Skin of body (tissue), 3 donors: ENCODE measurements at places on chromosomes 7 and 10. TPM values are rescaled to one million over a fixed set of nuclear protein-coding genes. Genes with fewer than 3 reads are reported as not detected.

DNA sequence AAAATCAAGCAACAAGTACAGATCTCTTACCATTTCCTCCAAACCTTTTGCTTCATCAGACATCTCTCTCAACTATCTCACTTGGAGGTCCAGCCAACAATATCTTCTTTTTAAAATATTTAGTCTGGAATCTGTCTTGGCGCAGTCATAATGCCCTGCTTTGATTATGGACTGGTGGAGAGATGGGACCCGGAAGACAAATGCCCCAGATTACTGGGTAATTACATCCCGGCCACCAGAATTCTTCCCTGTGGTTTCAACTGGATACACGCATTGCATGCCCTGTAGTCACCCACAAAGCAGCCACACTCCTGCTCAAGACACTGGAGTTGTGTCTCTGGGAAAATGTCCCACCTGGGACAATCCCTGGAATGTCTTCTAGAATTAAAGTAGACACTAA, 65.5 kb downstream of the BPGM start:
- DNase-seq, result no peak

DNA sequence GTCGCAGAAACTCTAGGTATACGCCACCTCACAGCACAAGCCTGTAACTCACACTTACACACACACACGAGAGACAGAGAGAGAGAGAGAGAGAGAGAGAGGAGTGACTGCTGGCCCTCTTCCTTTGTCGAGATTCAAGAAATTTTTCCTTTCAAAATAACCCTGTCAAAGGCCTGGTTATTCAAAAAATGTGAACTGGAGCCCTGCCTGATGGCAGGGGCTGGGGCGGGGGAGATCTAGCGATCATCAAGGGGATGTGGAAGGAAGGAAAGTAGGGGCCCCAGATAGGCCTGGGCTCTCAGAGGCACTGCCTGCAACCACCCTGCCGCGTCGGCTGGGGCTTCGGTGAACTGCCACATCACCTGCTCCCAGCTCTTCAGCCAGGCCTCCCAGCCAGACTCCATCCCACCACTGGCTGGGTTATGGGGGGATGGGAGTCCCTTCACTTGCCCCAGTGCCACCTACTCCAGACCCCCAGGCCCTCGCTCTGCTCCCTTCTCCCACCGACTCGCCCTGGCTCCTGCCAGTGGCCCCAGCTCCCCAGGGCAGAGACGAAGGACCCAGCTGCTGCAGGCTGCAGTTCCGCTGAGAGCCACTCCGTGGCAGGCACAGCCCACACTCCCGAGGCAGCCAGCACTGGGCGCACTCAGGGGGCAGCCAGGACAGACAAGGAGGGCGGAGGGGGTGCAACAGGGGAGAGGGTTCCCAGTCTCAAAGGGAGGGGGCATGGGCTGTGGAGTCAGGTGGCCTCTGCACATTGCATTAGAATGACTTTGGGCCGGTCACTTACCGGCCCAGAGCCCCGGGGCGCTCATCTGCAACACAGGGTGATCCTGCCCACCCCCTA, 15.3 kb downstream of the KCNH2 start:
- no peak for DNase-seq

DNA sequence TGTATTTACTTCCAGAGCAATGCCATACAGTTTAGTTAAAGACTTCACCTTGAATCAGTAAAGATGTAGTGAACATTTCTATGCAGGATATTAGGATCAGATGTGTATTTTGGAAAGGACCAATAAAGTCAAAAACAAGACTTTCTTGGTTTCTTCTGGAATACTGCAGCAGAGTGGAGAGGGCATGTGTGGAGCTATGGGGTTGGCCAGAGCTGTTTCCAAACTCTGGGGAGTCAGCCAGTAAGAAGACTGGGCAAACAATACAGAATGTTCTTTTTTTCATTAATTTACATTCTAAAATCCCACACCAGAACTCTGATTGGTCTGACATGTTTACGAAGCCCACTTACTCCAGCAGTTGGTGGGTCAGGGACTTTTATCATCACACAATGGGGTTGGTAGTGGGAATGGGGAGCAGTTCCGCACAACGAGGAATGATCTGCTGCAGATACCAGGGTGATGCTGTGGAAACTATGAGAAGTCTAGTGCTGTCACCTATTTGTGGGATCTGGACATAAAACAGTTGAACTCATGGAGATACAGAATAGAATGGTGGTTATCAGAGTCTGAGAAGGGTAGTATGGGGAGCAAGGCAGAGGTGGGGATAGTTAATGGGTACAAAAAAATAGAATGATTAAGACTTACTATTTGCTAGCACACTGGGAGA, 267.7 kb downstream of the MALRD1 start:
- no peak for DNase-seq

HOXA11 gene
- total RNA-seq, result 0.20 TPM

- DNase-seq, result no peak
These were observed 93.1 kb upstream of the IKZF1 start for GRCh38 chr7:50211130-50212015.

PRLHR gene
- total RNA-seq, result under 0.01 TPM

ABI1 gene
- 65.8 TPM for total RNA-seq

DNA sequence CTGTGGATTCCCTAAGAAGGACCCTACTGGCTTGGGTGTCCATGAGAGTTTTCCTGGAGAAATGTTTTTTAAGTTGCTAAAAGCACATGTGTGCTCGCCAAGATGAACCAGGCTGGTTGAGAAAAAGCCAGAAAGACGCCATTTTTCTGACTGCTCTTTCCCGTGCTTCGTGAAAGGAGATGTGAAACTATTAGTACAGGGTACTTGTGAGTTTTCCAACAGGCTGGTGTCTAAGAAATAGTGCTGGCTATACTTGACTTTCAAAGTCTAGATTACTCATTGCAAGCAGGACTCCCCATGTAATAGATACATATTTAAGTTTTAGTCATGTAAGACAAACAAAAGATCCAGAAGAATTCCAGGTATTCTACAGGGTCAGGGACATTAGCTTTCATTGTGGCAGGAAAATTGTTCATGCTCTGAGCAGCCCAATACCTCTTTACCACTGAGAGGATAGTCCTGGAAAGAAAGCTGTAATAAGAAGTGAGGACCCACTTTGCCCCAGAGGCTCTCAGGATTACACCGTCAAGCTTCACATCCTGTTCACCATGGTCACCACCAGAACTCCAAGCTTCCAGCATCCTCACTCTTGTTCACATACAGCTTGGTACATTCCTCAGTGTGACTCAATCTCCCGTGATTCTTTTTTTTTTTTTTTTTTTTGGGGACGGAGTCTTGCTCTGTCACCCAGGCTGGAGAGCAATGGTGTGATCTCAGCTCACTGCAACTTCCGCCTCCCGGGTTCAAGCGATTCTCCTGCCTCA, 43.8 kb upstream of the ICA1 start:
- DNase-seq, result no peak

MYL10 gene
- total RNA-seq, result 3.2 TPM

ACHE gene
- total RNA-seq, result 9.8 TPM

GRCh38 chr10:101920546-101920945, 76.9 kb upstream of the KCNIP2 start:
- DNase-seq, result no peak

- DNase-seq, result no peak
These were observed 184.0 kb upstream of the PLXNA4 start for GRCh38 chr7:132760244-132760623.

- no peak for DNase-seq
These were observed 85.7 kb downstream of the HOXA1 start for GRCh38 chr7:27010068-27010467.

DNA sequence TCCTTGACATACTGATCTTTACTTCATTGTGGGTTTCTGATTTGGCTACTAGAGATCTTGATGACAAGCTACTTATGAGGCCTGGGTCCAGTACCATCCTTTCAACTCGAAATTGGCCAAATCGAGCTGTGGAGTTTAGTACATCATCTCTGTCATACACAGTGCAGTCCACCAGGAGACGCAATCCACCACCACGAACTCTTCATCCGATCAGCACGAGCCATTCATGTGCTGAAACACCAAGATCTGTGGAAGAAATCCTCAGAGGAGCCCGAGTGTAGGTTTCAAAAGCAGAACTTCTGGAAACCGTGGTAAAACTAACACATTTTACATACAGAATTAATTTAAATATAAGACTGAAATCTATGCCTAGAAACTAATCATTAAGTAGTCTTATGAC, 14.2 kb downstream of the DNAJC9 start:
- no peak for DNase-seq

DNA sequence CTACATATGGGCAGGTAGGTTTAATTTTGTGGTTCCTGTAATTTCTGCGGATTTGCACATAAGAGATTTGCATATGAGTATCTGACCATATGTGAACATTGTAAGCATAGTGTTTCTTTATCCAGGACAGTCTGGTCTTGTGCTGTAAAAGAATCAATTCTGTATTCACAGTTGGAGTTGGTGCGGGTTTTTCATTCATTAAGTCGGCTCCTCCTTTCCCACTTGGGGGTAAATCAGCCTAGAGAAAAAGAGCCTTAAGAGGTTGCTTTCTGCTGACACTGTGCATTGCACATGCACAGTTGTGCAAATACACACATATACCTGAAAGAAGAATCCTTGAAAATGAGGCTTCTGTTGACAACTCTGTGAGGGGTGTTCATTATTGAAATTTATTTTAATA, 6.1 kb upstream of the CYP26C1 start:
- no peak for DNase-seq

FRAT1 gene
- 1.1 TPM for total RNA-seq

DNA sequence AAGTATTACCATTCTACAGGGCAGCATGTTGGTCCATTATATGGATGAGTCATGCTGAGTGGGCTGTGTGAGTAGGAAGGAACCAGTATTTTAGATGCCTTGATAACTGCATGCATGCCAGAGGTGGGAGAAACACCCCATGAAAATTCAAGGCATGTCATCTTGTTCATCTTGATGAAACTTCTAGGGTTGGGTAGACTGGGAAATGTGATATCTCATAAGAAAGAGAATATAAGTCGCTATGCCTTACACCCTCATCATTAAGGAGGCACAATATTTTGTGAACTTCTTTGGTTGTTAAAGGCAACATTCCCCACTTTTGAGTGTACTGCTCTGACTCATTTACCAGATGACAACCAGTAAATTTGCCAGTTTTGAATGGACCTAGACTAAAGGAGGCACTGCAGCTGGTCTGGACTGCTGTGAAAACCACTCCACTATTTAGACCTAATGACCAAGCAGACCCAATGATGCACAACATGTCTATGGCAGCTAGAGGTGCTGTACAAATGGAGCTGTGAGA, 48.0 kb downstream of the ZNF365 start:
- DNase-seq, result no peak

PRPS1L1 gene
- not detected for total RNA-seq

EVX1 gene
- not detected for total RNA-seq

GRCh38 chr7:99618726-99619125, 2.0 kb downstream of the ZSCAN25 start:
- no peak for DNase-seq

- no peak for DNase-seq
These were observed 8.9 kb downstream of the DKK1 start for GRCh38 chr10:52322936-52323335.

DNA sequence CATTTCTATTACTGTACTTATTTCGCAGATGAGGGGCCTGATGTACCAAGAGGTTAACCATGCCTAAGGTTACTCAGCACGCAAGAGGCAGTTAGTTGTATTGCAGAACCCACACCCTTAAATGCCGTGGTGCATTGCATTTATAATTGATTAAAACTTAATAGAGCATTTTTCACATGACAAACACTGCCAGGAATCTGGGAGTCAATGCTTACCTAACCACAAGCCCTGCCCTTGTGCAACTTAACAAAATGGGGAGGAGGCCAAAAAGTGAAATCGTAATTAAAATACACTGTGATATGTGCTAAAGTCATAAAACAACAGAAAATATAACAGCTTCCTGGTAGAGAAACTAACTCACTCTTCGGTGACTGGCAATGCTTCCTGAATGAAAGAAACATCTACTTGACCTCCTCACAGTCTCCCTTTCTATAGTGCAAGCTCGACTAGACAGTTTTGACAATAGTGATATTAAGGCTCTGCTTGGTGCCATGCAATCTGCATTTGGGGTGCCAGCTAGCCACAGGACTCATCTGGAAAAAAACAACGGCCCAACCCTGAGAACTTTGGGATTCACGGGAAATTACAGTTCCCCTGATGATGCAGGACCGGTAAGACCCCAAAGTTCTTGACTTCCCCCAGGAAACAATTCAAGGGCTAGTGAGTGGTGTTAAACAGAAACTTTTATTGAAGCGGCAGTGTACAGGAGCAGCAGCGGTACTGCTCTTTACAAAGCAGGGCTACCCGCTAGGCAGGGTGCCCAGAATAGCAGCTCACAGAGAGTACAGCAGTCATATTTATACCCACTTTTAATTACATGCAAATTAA, 612.4 kb downstream of the TNS3 start:
- DNase-seq, result no peak

C7orf33 gene
- total RNA-seq, result not detected
